ENCODE measurements at places on chromosomes 16 and 17. TPM values are rescaled to one million over a fixed set of nuclear protein-coding genes. Genes with fewer than 3 reads are reported as not detected.

- no peak for DNase-seq
Measured at GRCh38 chr16:87438611-87438985, 46.5 kb downstream of the MAP1LC3B start.

GRCh38 chr17:34126965-34127364 is 128.1 kb upstream of the CCL2 start:
- DNase-seq = no peak

DNA sequence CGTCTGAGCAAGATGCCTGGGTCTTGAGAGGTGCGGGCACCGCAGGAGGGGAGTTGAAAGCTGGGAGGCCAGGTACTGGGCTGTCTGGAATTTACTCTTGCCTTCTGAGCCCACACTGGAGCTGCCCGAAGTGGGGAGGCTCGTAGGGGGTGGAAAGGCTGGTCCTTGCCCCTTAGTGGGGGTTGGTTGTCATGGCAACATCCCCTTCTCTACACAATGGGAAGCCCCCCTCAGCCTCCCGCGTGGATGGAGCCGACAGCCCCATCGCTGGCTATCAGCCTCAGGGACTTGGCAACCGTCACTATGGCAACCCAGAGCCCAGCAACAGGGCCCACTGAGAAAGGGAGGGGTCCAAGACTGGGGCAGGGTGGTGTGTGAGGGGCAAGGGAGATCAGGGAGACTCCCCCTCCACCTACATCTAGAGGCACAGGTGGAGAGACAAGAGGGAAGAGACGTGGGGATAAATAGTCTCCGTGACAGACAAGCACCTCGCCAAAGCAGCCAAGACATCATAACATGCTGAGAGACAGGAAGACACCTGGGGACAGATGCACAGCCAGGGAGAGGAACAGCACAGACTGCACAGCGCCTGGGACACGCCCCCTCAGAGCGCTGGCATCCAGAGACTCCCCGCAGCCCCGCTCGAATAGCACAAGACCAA is 5.3 kb upstream of the DNAH2 start:
- DNase-seq = no peak

- DNase-seq = no peak
Measured at GRCh38 chr17:71764505-71764904, 356.3 kb upstream of the SOX9 start.

DNA sequence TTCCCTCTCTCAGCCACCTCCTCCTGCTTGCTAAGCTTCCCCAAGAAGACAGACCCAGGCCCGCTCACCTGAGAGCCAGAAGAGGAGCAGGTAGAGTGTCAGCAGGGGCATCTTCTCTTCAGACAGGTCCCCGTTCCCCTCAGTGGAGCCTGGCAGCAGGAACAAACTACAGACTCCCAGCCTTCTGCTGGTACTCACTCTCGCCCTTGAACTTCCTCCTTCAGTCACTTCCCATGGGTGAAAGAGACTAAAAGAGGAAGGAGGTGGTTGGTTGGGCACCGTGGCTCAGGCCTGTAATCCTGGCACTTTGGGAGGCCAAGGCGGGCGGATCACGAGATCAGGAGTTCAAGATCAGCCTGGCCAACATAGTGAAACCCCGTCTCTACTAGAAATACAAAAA is at the start of gene CD300LF:
CD300LF (minus strand) TSS at position 168 of the 400 bp plus-strand sequence; CDS start at position 111, 57 bp downstream.
- no peak for DNase-seq

- no peak for DNase-seq
Measured at GRCh38 chr16:51085271-51085670, 65.8 kb downstream of the SALL1 start.

DNA sequence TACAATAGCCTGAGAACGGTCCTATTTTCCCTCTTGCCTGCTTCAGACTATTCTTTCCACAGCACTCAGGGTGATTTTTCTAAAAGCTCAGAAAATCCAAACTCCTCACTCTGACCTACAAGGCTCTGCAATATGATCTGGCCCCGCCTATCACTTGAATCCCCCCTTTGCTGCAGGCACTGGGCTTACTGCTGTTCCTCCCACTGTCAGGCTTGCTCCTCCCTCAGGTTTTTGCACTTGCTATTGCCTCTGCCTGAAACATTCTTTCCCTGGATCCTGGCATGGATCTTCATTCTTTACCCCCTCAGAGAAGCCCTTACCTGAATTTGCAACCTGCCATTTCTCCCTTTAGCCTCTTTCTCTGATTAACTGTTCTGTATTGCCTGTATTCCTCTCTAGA is 52.3 kb downstream of the RPGRIP1L start:
- DNase-seq = no peak

DNA sequence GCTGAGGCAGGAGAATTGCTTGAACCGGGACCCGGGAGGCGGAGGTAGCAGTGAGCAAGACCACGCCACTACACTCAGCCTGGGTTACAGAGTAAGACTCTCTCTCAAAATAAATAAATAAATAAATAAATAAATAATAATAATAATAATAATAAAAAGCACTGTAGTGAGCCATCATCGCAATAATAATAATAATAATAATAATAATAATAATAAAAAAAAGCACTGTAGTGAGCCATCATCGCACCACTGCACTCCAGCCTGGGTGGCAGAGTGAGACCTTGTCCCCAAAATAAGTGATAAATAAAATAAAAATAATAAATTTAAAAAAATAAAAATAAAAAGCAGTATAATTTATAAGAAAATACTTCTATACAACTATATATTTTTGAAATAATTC is 40.3 kb downstream of the SMURF2 start:
- DNase-seq = no peak

GRCh38 chr17:65441053-65441605 is 120.3 kb downstream of the AXIN2 start:
- no peak for DNase-seq

DNA sequence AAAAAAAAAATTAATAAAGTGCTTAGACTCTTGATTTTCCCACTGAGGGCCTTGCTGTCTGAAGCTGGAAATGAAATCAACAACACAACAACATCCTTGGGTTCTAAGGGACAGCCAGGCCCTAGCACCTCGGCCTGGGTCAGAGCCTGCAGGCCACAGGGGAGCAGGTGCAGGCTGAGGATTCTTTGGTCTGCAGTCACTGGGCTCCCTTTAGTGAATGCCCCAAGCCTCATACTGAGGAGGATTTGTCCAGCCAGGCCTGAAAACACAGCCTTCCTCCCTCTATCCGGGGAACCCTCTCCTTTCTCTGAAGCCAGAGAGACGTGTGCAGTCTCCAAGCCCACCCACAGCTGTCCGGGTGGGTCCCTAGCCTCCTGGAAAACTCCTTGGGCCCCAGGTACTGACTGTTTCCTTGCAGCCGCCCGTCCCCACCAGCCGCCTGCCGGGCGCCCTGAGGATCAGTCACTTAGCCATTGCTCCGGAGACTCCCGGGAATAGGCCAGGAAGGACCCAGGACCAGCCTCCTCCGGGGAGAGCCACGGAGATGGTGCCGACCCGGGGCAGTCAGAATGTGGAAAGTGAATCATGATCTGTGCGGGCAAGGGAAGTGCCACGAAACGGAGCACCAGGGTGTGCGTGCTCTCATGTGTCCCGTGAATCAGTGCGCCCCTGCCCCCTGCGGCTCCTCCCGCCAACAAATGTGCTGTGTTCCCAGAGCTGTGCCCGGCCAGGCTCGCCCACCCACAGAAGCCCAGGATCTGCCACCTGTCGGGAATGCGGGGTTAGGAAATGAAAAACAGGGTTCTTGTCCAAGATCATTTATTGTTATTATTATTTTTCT is 91.0 kb downstream of the RTN4RL1 start:
- no peak for DNase-seq

DNA sequence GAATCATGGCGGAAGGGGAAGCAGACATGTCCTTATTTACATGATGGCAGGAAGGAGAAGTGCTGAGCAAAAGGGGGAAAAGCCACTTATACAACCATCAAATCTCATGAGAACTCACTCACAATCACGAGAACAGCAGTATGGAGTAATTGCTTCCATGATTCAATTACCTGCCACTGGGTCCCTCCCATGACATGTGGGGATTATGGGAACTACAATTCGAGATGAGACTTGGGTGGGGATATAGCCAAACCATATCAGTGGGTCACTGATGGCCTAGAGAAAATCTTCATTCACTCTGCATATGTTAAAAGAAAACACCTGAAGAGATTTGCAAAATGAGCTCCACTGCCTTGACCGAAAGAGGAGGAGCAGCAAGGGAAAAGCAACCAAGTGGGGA is 130.3 kb upstream of the FAM20A start:
- DNase-seq = no peak

DNA sequence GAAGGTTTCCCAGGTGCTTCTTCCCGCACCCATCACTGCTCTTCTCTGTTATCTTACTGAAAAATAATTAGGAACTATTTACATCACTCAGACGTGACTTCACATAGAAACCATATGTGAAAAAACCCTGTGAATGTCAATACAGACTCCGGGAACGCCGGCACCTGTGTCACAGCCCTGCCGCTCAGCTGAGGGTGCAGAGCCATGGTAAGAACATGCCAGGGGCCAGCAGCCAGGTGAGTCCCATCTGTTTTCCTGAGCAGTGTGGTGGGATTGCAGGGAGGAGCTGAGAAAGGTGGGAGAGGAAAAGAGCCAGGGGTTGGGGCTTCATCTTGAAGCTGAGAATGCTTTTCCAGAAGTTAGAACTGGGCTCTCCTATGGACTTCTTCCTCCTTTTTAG is 13.7 kb downstream of the FOXF1 start:
- no peak for DNase-seq

DNA sequence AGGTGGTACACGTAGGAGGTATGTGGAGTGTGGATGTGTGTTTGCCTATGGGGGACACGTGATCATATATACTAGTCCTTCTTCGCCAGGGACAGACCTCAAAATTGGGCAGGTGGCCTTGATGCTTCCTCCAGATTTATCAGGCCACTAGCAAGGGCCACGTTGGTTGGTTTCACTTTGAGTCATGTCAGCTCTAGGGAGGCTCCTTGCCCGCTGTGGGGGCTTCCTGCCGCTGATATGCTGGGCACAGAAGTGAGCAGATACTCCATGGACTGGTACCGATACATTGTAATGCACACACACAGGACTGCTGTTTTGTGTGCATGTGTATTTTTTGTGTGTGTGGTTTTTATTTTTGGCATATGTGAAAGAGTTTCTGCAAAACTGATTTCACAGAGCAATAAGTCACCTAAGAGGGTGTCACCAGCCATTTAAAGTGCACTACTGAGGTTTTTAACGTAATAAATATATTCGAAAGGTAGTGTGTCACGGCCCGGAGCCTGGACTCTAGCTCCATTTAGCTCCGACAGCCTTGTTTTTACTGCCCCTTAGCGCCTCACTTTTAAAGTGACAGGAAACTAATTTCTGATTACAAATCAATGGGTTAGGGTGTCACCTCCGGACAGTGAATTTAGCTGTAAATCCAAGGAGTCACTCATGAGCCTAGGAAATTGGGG is 605.5 kb upstream of the SALL1 start:
- DNase-seq = no peak

DNA sequence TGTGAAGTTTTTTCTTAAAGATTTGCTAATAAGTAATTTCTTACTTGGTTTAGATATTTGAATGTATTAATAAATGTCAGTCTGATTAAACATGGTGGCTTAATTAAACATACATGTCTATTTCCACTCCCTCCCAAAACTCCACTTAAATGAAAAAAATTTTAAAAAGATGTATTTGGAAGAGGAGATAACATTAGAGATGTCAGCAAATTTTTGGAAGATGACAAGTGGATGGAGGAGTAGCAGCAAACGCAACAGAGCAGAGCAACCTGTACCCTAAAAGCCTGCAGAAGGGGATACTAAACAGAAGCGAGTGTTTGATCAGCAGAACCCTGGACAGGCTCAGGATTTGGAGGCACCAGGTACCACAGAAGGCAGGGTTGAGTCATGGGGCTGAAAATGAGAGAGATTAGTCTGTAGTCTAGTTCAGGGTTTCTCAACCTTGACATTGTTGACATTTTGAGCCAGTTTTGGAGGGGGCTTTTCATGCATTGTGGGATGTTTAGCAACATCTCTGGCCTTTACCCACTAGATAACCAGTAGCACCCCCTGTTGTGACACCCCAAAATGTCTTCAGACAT is 17.8 kb downstream of the LUC7L3 start:
- DNase-seq = no peak

GRCh38 chr17:35244341-35245195 is 1.7 kb downstream of the SLFN5 start:
- DNase-seq = peak; percentile 93

- no peak for DNase-seq
Measured at GRCh38 chr16:2337431-2338296, 2.9 kb downstream of the ABCA3 start.

- no peak for DNase-seq
Measured at GRCh38 chr17:73660366-73660765, 16.1 kb upstream of the SDK2 start.

- no peak for DNase-seq
Measured at GRCh38 chr17:47230864-47231263, 21.7 kb downstream of the MYL4 start.

DNA sequence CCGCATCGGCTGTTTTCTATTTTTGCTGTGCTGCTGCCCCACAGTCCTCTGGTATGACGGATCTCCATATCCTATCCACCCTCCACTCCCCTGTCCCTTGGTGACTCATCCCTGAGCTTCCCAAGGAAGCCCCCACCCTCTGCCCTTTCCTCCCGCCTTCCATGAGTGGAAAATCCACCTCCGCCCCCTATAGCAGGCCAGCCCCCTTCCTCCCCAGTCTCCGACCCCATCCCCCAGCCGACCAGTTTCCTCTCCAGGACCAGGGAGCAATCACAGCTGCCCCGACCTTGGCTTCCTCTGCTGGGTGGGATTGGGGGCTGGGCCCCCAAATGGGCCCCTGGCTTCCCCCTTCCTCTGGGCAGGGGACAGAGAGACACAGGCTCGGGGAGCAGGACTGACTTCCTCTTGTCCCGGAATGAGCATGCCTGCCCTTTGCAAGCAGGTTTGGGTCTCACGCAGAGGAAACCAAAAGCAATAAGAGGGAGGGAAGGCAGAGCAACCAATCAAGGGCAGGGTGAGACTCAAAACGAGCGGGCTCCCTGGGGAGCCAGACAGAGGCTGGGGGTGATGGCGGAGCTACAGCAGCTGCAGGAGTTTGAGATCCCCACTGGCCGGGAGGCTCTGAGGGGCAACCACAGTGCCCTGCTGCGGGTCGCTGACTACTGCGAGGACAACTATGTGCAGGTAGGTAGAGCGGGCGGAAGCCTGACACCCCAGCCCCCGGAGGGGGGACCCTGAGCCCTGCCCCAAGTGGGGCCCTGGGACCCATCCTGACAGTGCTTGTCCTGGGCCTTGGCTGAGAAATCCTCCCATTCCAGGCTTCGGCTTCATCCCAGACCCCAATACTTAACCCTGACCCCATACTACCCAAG is at the start of the genes ABI3 and GNGT2:
ABI3 (plus strand) TSS at position 550 of the 872 bp plus-strand sequence; CDS start at position 568, 18 bp downstream.
GNGT2 (minus strand) TSS at position 417 of the 872 bp plus-strand sequence. CDS start 3,152 bp downstream, outside the sequence.
- DNase-seq = peak; percentile 16

Gene PRPSAP2
- 26.3 TPM for total RNA-seq

Gene DBF4B
- 4.9 TPM for total RNA-seq

Gene NUP93
- 45.5 TPM for total RNA-seq

Gene CDC27
- total RNA-seq = 128 TPM

Gene MYCBPAP
- total RNA-seq = 1.7 TPM

Gene KRTAP1-5
- total RNA-seq = not detected

Gene MYLK3
- total RNA-seq = not detected

Gene MT1G
- total RNA-seq = not detected

Gene FBXW10B
- total RNA-seq = not detected

Gene MYO15A
- total RNA-seq = 0.45 TPM

Gene AGRP
- total RNA-seq = not detected

Gene CA7
- total RNA-seq = not detected

Gene METTL26
- 85.0 TPM for total RNA-seq

Gene SLC5A10
- total RNA-seq = not detected

Gene CRHR1
- not detected for total RNA-seq

Gene ABCC11
- 0.09 TPM for total RNA-seq

Gene PRRT2
- total RNA-seq = 7.7 TPM

All from fibroblast of the aortic adventitia (primary cell).